ENCODE measurements at places on chromosomes 1 and 21.

DNA sequence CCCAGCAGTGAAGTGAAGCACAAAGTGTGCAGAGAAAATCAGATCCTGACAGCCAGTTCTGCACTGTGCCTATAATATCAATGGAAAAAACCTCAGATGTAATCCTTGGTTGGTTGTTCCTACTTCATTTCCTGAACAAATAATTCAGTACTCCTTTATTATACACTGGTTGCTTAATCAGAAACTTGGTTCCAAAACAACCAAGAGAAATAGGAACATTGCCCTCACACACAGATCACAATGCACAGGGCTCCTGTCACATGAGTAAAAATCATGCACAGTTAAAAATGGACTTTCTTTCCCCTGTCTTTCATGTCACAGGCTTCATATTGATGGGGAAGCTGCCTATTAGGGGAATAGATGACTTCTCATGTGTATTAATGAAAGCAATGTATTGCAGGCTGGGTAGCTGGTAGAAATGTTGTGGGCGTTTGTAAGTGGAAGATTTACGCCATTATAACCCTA is 9.7 kb downstream of the DNASE2B start:
- no peak for DNase-seq

DNA sequence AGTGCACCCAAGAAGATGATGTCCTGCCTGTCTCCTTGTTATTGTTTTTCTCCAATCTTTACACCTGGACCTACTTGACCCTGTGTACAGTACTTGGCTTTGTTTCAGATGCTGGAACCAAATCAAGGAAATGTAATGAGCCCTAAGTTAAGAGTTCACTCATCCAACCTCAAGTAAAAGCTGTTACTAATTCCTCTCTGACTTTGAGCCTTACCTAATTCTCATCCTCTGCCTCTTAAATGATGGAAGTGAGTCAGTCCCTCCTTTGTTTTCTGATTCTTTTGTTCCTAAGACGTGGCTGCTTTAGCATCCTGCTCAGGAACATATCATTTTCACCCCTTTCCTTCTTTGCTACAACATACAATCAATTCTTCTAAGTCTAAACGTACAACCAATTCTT is 15.3 kb upstream of the PLA2G4A start:
- no peak for DNase-seq

DNA sequence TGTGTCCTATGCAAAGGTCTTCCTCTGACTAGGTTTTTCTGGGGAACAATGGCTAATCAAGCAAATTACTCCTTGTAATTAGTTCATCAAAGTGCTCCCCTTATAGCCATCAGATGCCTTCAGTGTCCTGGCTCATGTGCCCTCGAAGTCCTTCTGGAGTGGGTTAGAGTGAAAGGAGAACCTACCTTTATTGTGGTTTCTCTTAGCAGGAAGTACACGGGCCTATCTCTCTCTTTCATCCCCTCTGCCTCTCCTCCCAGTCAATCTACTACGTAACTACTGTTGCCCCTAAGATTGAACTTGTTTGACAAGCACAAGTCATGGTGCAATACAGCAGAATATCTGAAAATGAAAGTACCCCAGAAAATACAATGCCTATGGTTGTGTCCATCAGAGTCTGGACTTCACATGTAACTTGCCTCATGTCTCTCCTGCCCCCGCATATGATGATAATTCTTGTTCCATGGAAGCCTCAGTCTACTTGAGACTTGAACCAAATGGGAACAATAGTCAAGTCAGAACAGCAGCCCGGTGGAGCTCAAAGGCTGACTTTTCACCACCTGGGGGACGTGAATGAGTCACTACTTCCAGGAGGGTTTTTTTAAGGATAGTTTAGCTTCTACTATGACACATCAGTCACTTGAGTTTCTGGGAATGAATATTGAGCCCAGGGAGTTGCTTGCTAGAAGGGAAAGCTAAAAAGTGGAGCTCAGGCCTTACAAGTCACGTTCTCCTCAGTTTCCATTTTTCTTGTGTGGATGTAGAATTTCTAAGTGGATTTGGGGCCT is 243.6 kb downstream of the TNR start:
- no peak for DNase-seq

DNA sequence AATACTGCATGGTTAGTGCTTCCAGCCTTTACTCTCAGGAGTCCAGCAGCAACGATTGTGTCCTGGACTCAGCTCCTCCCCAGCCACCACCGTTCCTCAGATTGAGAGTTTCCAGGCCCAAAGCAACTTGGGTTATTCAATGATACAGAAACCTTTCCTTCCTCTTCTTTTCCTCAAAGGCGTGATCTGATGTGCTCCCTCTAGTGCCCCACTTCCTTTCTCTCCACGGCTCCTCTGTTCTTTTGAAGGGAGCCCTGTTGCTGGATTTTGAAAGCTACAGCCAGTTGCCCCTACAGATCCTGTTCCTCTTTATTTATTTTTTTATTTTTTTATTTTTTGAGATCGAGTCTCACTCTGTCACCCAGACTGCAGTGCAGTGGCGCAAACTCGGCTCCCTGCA is 14.1 kb downstream of the CRP start:
- no peak for DNase-seq

- no peak for DNase-seq
Measured at GRCh38 chr1:235516862-235517446, 12.7 kb upstream of the B3GALNT2 start.

- DNase-seq, result peak; percentile 69
Measured at GRCh38 chr1:149888247-149888998, 10.9 kb upstream of the BOLA1 start.

- no peak for DNase-seq
Measured at GRCh38 chr1:47104816-47105215, 32.4 kb upstream of the CYP4A22 start.

- no peak for DNase-seq
Measured at GRCh38 chr1:234388094-234388493, 14.8 kb downstream of the COA6 start.

DNA sequence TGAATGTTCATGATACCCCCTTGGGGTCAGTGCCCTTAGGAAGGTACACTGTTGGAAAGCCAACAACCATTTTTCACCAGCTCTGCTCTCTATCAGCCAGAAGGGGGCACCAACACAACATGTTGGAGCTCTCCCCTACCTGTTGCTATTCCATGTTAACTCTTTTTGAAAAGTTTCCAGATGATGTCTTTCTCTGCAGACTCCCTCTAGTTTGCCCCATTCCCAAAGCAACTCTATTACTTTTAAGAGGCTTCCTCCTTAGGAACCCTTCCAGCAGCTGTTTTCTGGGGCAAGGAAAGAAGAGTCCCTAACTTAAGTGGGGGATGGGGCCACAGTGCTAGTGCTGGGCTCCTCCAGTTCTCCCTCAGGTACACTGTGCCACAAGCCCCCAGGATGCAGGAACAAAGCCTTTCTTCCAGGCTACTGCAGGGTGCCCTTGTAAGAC is 22.9 kb upstream of the NDC1 start:
- peak; percentile 46 for DNase-seq

GRCh38 chr21:26833460-26833939 is 11.7 kb downstream of the ADAMTS1 start:
- DNase-seq, result no peak

DNA sequence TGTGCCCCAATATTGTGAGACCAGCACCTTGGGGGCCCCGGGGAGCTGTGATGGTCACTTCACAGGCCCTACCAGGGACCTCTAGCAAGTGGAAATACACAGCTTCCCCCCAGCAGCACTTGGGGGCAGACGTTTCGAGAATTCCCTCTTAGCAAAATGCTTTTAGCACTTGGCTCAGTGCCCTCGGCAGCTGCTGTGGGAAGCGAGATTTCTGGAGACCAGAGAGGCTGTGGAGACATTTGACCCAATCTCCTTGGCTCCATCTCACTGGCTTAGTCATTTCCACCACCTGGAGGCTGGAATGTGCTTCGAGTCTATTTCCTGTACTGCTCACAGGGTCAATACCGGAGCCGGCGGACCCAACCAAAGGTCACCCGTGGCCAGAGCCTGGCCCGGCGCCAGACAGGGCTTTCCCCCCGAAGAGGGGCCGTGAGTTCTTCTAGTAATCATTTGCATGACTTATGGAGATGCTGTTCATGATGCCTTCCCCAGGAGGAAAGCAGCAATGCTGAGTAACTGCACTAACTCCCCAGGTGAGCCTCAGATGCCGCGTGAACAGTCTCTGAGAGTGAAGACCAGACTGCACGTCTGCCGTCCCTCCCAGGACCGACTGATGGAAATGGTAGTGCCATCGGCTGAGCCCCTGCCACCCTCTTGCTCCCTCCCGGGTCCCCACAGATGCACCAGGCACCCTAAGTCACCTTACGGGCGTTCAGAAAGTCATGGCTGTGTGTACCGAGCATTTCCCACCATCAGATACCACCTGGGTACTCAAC is 4.4 kb upstream of the C2CD2 start:
- no peak for DNase-seq

- DNase-seq, result no peak
Measured at GRCh38 chr1:89903550-89903949, 82.7 kb downstream of the LRRC8D start.

GRCh38 chr1:65948609-65949229 is 156.0 kb downstream of the PDE4B start:
- no peak for DNase-seq

GRCh38 chr1:199688133-199688676 is 339.3 kb upstream of the NR5A2 start:
- no peak for DNase-seq

- no peak for DNase-seq
Measured at GRCh38 chr1:167881069-167881468, 32.9 kb downstream of the ADCY10 start.

DNA sequence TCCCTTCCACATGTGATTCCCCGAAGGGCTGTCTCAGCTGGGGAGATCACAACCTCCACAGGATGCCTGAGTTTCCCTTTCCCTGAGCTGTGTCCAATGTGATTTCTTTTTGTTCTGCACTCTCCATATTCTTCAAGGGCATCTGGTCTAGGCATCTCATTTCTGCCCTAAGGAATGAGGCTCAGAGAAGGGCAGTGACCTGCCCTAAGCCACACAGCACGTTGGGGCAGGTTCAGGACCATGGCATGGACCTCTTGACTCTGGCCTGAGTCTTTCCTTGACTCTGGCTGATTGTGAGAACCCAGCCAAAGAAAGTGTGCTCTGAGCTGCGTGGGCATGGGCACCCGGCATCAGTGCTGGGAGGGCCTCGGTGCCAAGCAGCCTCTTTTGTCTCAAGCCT is 590.3 kb downstream of the PTPRU start:
- no peak for DNase-seq

- no peak for DNase-seq
Measured at GRCh38 chr21:45011426-45011825, 63.0 kb upstream of the ADARB1 start.

DNA sequence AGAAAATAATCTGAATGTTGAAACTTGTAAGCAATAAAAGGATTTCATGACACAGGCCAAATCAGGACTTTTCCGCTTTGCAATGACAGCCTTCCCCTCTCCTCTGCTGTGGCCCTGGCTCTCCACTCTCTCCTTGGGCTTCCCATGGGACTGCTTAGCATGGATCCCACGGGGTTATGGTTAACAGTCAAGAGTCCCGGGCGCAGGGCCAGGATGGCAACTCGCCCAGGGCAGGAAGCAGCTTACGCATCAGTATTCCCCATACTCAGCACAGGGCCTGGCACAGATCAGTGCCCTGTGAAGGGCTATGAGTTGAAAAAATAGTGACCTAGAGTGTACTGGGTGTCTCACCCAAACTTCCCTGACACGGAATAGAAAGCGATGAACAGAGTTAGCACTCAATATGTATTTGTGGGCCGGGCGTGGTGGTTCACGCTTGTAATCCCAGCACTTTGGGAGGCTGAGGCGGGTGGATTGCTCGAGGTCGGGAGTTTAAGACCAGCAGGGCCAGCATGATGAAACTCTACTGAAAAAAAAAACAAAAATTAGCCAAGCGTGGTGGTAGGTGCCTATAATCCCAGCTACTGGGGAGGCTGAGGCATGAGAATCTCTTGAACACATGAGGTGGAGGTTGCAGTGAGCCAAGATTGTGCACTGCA is 29.1 kb upstream of the GRHL3 start:
- no peak for DNase-seq

- DNase-seq, result no peak
Measured at GRCh38 chr1:104699433-104699832, 949.7 kb downstream of the AMY1C start.

DNA sequence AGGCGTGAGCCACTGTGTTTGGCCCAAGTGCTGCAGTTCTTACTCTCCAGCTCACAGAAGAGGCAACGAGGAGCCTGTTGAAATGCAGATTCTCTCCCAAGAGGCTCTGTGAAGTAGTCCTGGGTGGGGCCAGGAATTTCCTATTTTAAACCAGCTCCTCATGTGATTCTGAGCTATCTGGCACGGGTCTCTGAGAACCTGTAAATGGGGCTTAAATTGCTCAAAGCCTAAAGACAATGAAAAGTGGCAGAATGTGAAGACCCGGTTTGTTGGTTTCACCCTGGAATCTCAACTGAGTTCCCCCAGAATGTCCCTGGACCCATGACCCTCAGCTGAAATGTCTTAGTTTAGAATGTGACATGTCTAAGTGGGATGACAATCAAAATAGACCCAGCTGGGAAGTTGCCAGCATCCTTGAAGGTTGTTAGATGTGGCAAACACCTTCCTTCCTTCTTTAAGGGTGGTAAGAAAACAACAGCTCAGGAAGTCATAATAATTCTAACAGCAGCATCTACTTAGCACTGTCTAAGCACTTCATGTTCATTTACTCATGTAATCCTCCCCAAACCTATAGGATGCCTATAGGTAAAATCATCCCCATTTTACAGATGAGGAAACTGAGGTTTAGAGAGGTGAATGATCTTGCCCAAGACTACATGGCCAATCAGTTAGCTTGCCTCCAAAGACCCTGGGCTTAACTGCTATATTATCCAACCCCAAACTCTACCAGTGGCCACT is 20.9 kb upstream of the ATP5PO start:
- DNase-seq, result no peak
